Activated naive CD8-positive, alpha-beta T cell treated with anti-CD3 and anti-CD28 coated beads, Interleukin-2, amount 50 U/mL, for 24 hours (primary cell): ENCODE measurements at places on chromosomes 16 and 17.

DNA sequence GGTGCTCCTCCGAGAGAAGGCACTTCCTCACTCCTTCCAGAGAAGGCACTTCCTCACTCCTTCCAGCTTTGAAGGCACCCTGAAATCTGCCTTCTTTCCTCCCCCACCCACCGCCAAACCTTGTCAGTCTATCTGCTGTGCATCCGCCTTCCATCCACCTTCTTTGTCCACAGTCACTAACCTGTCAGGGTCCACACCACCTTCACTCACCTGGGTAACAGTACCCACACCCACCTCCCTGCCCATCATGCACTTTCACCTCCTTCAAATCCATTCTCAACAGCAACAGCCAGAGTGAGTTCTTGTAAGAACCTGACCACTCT lies 5.2 kb downstream of the CCDC102A start:
- DNase-seq, result no peak

DNA sequence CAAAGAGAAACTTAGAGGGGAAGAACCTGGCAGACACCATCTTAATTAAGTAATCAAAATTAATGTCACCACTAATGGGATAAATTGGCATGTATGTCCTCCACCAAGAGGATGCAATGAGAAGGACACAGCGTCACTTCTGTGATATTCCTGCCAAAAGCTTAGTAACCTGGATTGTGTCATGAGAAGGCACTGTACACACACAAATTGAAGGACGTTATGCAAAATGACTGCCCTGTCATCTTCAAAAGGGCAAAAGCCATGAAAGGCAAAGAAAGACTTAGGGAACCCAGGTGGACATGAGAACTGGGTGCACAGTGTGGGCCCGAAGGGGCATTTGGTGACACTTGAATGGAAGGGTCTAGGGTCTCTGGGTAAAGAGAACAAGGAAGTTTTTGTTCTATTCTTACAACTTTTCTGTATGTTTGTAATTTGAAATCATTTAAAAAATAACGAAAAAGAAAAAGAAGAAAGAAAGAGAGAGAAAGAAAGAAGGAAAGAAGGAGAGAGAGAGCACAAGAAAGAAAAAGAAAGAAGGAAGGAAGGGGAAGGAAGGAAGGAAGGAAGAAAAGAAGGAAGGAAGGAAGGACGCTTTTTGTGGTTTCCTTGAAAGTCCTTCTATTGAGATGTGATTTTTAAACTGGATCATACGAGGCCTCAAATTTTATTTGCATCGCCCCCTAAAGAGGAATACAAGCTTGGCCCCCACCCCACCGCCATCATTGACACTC lies 4.0 kb upstream of the APOH start:
- DNase-seq, result no peak

GRCh38 chr16:49112754-49113153 lies 168.9 kb downstream of the CBLN1 start:
- DNase-seq, result no peak

GRCh38 chr16:84932681-84933080 lies 78.7 kb downstream of the ZDHHC7 start:
- no peak for DNase-seq

GRCh38 chr17:8563981-8564602 lies 66.4 kb downstream of the MYH10 start:
- no peak for DNase-seq
